ENCODE measurements at places on chromosomes 16 and 17.

DNA sequence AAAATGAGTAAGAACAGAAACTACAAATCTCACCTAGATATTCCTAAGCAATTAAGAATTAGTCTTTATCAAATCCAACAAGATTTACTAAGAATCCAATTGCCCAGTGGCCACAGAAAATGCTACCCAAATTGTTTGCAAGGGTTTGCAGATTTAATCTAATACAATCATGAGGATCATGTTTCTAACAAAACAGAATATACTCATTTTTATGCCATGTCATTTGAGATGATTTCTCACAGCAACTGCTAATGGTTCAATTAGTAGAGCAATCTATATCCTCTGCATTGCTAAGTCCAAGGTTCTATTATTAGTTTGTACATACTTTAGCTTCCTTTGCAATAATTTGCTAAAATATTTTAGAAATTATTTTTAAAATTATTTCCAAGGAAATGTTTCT lies 41.2 kb downstream of the HELZ start:
- no peak for DNase-seq

GRCh38 chr16:73482310-73482709 lies 434.4 kb upstream of the ZFHX3 start:
- no peak for DNase-seq

DNA sequence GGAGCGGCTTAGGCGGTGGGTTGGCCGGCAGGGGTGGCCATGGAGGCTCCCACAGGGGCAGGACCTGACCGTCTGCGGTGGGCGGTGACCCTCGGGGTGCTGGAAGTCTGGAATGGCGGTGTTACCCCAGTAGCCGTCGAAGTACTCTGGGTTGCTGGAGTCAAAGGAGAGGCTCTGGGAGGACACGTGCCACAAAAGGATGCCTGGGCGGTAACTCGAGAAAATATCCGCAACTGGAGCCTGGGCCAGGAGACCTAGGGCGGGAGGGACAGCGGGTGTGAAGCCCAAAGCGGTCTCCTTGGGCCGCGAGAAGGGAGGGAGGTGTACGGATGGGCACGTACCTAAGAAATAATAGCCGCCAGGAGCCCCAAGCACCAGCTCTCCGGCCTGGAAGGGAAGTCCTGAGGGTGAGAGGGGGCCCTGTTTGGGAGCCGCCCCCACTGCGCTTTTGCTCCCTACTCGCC lies 4.6 kb downstream of the ITGA2B start:
- DNase-seq: no peak

GRCh38 chr17:22514315-22514714 lies 822.0 kb downstream of the KCNJ18 start:
- DNase-seq: no peak

DNA sequence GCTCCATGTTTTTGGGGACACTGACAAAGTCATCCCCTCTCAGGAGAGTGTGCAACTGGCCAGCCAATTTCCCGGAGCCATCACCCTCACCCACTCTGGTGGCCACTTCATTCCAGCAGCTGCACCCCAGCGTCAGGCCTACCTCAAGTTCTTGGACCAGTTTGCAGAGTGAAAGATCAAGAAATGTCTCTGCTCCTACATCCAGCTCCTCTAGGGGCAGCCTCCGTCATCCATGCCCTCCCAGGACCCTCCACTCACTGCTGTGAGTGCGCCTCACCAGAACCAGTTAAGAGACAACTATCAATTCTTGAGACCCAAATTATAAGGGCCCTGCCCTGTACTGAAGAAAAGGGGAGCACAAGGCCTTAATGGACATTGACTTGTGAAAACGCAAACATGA lies 1.1 kb downstream of the OVCA2 start:
- DNase-seq: no peak

DNA sequence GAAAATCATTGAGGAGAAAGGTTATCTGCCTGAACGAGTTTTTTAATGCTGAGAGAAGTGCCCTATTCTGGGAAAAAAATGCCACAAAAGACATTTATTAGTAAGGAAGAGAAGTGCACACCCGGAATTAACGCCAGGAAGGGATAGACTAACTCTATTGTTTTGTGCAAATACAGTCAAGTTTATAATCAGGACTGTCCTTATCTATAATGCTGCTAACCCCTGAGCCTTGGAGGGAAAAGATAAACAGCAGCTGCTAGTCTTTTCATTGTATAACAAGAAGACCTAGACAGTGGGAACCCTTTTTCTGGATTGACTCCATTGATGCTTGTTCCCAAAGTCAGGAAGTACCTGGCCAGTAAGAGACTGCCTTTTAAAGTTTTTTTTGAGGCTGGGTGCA lies 26.5 kb downstream of the BCAS3 start:
- no peak for DNase-seq

DNA sequence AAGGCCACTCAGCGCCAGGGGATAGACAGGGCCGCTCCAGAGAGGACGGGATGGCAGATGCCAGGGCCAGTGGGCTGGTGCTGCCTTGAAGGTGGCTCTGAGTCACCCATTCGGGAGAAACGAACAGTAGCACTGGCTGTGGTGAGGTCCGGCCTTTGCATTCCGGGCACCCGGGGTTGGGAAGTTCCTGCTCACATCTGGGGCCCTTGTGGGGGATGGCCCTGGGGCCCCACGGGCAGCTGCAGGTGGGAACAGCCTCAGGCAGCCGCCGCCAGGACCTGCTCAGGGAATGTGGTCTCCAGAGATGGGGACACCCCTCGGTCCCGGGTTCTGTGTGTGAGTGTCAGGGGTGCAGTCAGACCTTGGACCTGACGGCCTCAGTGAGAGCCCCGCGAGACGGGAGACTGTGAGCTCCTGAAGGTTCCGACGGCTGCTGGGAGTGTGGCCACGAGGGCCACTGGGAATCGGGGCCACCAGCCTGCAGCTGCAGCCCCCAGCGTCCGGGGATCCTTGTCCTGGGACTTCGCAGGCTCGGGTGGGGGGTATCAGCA lies 1.4 kb downstream of the CBFA2T3 start:
- DNase-seq: no peak
